ENCODE measurements at places on chromosomes 12 and 14.

DNA sequence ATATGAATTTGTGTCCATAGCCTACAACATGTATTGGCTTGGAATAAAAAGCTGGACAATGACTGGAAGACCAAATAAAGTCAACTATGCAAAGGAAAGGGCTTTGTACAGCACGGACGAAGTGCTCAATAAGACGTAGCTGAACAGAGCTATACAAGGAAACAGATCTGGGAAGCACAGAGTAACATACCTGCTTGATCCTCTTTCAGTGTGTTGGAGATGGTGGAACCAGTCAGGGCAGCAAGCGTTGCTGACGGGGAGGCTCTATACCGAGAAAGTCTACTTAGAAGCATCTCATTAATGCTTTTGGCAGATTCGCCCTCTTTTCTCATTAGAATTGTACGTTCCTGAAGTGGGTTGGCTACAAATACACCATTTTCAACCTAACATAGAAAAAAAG lies 99.3 kb downstream of the HECTD4 start:
- no peak for DNase-seq

DNA sequence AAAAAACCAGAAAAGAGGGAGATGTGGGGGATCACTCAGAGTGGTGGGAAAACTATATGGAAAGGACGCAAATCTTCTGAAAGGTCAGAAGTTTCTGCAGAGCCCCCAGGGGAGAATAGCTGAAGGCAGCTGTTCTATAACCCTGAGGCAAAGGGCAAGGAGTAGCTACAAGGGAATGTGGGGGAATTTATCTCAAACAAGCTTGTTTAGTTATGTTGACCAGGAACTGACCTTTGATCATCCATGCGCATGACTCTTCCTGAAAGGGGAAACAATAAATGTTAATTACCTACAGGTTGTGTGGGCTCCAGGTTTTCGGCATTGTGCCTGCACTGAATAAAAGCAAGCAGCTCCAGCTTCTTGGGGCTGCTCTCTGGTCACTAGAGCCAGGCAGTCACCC lies 968.5 kb downstream of the AACS start:
- DNase-seq, result no peak

- no peak for DNase-seq
These were observed 22.7 kb upstream of the PPP2R5C start for GRCh38 chr14:101738703-101739320.

GRCh38 chr12:21912318-21912717 lies 28.9 kb downstream of the ABCC9 start:
- DNase-seq, result peak; percentile 1

- peak; percentile 90 for DNase-seq
These were observed 576 bp downstream of the ERP29 start for GRCh38 chr12:112013601-112014402.

DNA sequence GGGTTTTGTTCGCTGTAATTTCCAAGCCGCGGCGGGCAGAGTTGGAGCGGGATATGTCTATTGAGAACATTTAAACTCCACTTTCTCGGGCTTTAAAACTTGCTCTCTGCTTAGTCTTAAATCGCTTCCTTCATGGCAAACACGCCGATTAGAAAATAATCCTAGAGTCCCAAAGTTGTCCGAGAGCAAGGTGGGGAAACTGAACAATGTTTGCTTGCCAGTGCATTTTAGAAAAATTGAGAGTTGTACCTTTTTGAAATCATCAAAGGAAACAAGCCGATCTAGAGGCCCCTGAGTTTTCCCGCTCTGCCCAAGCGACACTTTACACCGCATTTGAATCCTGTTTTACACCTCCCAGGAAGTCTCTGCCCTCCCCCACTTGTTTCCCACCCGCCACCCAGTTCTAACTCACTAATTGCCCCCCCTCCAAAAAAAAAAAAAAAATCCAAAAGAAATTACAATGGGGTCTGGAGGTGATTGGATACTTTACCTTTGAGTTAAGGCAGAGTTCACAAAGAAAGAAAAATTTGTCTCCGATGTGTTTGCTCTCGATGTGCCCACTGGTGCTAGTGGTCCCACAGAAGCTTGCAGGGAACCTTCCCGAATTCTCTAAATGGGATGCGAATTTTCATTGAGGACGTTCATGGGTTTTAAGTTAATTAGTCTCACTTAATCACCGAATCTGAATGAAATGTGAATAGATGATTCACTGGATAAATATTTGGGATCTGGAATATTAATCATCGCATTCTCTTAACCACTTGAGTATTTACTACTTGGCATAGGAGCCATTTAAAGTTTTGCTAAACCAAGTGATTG lies 2.3 kb downstream of the HMGA2 start:
- DNase-seq, result peak; percentile 97

DNA sequence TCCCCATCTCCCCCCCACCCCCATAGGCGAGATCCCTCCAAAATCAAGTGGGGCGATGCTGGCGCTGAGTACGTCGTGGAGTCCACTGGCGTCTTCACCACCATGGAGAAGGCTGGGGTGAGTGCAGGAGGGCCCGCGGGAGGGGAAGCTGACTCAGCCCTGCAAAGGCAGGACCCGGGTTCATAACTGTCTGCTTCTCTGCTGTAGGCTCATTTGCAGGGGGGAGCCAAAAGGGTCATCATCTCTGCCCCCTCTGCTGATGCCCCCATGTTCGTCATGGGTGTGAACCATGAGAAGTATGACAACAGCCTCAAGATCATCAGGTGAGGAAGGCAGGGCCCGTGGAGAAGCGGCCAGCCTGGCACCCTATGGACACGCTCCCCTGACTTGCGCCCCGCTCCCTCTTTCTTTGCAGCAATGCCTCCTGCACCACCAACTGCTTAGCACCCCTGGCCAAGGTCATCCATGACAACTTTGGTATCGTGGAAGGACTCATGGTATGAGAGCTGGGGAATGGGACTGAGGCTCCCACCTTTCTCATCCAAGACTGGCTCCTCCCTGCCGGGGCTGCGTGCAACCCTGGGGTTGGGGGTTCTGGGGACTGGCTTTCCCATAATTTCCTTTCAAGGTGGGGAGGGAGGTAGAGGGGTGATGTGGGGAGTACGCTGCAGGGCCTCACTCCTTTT lies 2.7 kb downstream of the GAPDH start:
- DNase-seq, result peak; percentile 33

- no peak for DNase-seq
These were observed 109.6 kb downstream of the DYRK2 start for GRCh38 chr12:67758119-67758518.

- no peak for DNase-seq
These were observed 70.0 kb upstream of the CPM start for GRCh38 chr12:69002969-69003368.

DNA sequence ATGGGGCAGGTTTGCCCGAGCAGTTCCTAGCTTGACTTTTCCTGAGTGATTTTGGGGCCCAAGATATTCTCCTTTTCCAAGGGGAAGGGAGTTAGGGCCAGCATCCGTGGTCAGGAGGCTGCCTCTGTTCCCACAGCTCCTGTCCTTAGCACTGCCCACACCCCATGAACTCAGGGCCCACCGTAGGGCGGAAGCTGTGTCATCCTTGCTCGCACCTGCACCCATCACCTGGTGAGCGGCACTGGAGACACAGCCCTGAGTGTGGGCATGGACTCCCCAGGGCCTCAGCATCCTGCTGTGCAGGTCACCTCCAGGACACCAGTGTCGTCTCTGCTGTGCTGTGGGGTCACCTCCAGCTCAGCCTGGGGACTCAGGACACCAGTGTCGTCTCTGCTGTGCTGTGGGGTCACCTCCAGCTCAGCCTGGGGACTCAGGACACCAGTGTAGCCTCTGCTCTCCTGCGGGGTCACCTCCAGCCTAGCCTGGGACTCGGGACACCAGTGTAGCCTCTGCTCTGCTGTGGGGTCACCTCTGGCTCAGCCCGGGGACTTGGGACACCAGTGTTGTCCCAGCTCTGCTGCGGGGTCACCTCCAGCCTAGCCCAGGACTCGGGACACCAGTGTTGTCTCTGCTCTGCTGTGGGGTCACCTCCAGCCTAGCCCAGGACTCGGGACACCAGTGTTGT lies 322.9 kb downstream of the ADGRD1 start:
- DNase-seq, result no peak

GRCh38 chr12:71790331-71790730 lies 35.7 kb downstream of the RAB21 start:
- DNase-seq, result no peak

DNA sequence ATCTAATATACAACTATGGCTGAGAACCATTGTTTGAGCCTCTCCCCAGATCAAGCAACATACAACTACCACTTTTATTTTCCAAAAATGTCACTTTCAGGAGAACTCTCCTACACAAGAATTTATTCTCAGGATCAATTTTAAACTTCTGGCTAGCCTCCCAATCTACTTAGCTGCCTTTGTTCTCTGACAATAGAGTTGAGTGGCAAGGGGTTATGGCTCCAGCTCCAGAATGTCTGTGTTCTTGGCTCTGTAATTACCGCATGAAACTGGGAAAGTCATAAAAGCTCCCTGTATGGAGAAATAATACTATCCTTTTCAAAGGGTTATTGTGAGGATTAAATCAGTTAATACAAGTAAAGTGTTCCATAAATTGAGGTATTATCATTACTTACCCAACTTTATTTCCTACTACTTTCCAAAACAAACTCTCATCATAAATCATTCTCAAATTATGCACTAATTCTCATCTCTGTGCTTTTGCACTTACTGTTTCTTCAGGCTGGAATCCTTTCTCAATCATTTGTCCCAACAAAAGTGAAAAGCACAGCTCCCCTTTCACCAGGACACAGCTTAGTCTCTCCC lies 121.9 kb downstream of the GARIN6 start:
- no peak for DNase-seq

DNA sequence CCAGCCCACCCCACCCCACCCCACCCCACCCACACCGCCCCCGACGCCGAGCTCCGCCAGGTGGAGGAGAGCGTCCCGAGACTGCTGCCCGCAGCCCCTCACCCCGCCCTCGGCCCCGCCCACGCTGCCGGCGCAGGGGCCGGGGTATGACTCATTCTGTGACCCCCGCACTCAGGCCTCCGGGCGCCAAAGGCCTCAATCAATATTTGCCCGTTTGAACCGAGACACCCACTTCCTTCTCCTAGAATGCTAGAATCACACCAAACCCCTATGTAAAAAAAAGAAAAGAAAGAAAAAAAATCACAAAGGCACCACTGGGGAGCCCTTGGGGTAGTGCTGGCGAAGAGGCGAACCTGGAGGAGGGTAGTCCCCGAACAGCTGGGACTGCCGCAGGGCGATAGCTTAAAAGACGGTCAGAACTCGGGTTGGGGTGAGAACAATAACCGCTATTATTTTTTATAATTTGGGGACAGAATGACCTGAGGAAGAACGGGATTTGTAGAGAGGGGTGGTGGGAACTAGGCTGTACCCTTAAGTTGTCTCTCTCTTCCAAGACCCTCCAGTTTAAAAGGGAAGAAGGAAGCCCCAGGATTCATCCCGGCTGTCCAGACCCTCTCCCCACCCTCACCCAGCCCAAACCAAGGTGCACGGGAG lies 894 bp downstream of the KRT8 start:
- peak; percentile 43 for DNase-seq

DNA sequence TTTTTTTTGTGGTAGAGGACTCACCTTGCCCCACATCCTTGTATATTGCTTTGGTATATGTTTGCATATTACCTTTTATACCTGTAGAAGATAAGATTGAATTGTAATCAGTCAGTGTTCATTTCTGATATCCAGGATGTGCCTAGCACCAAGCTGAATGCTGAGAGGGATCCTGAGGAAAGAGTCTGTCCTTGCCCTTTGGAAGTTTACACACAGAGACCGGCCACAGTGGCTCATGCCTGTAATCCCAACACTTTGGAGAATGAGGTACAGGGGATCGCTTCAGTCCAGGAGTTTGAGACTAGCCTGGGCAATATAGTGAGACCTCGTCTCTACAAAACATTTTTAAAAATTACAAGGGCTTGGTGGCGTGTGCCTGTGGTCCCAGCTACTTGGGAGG lies 8.4 kb downstream of the ACVR1B start:
- no peak for DNase-seq

GRCh38 chr14:81153187-81153586 lies 67.6 kb downstream of the GTF2A1 start:
- DNase-seq, result no peak

DNA sequence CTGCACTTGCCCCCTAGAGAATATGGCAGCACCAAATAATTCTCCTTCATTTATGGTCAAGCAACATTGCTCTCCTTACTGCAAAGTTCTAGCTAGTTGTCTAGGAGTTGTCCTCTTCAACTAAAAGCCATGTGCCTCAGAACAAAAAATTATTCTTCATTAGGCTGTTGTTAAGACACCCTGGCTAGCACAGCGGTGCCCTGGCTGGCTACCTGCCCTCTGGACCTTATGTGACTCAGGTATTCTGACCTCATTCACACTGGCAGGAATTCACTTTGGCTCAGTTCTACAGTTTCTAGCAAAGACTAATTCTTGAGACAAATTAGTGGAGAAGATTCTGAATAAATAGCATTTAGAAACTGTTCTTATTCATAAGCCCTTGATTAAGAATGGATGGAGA lies 224.4 kb upstream of the KRR1 start:
- no peak for DNase-seq

GRCh38 chr12:55642669-55643068 lies 6.0 kb downstream of the OR10P1 start:
- no peak for DNase-seq

Data from RKO (cell line).